Renal pelvis (tissue), 12 donors: ENCODE measurements at places on chromosomes 1 and 21. TPM values are rescaled to one million over a fixed set of nuclear protein-coding genes. Genes with fewer than 3 reads are reported as not detected.

ADPRS gene
- 40.0 TPM for polyA plus RNA-seq

- no peak for DNase-seq
Measured at GRCh38 chr1:205662135-205662738, 18.1 kb downstream of the SLC45A3 start.

- no peak for DNase-seq
Measured at GRCh38 chr1:236753516-236753915, 41.6 kb upstream of the MTR start.

OR2T11 gene
- polyA plus RNA-seq, result not detected

DNA sequence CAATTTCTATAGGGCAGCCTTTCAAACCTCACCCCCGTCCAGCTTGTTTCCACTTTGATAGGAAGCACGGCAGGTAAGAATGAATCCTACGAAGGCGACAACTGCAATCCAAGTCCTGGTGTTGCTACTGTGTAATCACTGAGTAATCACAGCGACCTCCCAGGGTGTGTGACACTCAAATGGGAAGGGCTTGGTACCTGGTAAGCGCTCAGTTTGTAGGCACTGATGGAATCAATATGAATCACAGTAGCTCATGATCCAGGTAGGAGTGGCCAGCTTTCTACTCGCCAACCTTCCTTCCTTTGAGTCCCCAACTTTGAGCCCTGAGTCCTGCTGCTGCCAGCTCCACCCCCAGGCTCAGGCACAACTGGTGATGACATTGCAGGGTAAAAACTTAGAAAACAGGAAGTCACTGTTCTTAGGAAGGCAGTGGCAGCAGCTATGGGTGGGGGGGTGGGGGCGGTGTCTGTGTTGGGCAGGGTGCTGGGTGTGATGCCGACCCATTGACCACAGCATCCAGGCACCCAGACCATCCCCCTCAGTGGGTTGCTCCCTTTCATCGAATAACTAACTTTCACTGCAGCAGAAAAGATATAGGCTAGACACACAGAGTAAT is 70.7 kb downstream of the CD247 start:
- DNase-seq, result no peak

CFHR4 gene
- not detected for polyA plus RNA-seq
